Amniotic epithelial cell (primary cell): ENCODE measurements at places on chromosomes 5 and 9.

GRCh38 chr9:69380301-69380700, 55.3 kb downstream of the ENTREP1 start:
- no peak for DNase-seq

DNA sequence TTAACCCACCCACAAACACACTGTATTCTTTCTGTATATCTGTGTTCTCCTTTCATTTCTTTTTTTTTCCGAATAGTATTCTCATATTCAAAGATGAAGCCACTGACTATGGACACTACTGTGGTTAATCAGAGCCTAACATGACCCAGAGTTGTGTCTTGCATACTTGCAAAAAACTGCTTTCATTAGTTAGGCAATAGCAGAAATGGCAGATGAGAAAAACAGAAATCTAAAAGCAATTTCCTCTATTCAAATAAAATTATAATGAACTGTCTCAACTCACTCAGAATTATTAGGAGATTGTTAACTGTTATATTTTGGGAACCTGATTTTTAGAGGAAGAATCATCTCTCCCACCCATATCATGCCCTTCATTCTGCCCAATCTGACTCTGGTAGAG, 45.9 kb downstream of the FREM1 start:
- DNase-seq: no peak

DNA sequence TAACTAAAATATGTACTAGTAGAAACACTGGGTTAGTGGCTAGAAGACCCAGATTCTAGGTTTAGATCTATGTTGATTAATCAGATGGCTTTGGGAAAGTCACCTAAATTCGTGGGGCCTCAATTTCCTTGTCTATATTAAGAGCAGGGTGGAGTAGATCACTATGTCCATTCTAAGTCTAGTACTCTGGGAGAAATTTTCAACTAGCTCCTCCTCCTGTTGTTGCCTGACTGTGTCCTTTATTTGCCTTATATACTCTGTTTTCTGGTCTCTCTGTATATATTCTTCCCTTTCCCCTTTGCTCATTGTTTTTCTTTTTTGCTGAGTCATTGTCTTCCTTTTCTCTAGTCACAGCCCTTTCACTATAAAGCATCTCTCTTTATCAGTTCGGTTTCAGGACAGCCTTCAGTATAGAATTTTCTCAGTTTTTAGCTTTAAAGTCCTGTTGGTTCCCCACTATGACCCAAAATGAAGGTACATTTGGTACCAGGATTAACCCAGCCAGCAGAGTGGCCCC, 44.5 kb upstream of the CDH6 start:
- DNase-seq: no peak

GRCh38 chr9:385818-386398, 171.2 kb downstream of the DOCK8 start:
- peak; percentile 51 for DNase-seq
